Erythroblast (primary cell): ENCODE measurements at places on chromosomes 6 and 20.

GRCh38 chr6:28742668-28743270 lies 181.0 kb downstream of the TRIM27 start:
- DNase-seq = peak; percentile 76

- DNase-seq = no peak
Observed at GRCh38 chr6:137919837-137920730, 53.0 kb downstream of the TNFAIP3 start.

- no peak for DNase-seq
Observed at GRCh38 chr6:52697903-52698302, 27.0 kb downstream of the TMEM14A start.

GRCh38 chr20:44780226-44780625 lies 30.1 kb downstream of the RIMS4 start:
- DNase-seq = peak; percentile 52

DNA sequence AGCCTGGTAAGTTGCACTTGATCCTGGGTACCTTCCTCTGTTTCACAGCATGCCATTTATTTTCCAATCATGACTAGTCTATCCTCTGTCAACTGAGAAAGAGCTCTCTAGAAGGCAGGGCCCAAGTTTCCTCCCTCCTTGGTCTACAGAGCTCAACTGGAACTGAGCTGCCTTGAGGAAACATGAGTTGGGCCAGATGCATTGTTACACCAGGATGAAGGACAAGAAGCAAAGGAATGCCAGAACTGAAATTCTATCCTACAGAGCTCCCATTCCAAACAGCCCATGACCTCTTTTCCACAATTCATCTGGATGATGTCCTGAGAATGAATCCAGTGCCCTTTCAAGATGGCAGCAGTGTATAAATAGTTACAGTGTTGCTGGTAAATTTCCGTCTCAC lies 66.7 kb upstream of the E2F3 start:
- no peak for DNase-seq
